ENCODE measurements at places on chromosomes 1 and 21.

GRCh38 chr1:101316256-101316655 lies 79.4 kb downstream of the S1PR1 start:
- no peak for DNase-seq

DNA sequence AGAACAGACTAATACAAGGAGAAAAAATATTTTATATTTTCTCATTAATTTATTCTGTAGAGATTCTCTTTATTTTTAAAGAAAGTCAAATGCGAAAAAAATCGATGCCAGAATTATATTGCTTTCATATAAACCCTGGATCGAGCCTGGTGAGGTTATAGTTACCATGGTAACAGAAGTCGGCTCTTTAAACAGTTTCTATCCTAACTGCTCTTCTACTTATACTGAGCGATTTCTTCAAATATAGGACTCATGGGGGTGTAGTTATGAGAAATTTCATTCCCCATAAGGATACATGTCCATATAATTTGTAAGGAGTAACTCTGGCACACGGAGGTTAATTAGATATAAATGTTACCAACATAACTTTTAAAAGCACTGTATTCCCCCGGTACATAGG lies 973.5 kb upstream of the NCAM2 start:
- no peak for DNase-seq

DNA sequence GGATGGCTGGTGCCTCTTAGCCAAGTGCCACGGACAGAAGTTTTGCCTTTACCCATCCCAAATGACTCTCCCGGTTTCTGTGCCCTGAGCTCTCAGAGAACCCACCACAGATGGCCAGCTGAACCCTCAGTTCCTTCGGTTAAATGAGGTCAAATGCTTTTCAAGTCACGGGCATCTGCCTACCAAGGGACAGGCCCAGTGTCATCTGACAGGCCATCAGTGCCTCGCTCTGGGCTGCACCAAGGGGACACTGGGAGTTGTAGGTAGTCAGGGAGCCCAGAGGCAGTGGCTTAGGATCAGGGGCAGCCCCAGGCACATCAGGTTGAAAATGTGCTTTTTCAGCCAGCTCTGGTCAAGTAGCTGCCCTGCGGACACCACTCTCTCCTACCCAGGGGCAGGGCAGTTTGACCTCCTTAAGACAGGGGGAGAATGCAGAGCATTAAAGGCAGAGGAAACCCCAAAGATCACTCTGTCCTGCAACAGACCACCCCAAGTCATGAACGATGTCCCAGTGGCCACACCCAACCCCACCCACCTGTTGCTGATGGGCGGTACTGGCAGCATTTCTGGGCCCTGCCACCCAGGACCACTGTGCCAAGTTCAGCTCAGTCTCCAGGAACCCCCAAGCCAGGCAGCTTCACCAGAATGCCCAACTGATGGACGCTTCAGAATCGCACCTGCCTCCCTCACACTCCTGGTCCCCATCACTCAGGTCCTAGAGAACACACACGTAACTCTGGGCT lies 60.7 kb downstream of the CASZ1 start:
- no peak for DNase-seq

DNA sequence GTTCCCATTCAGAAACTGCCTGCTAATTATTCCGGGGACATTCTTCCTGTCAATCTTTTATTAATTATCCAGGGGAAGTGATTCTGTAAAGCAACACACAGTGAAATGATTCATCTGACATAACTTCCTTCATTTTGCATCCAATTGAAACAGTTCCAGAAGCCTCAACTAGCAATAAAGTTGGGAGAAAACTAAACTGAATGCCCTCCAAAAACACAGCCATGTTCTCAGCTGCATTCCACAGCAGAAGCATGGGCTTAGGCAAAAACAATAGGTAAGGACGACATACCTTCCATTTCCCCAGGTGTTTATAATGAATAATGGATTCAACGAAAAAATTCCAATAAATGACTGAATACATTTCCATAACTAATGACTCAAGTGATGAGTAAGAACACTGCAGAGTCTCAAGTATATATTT lies 36.9 kb upstream of the TARBP1 start:
- DNase-seq, result no peak

GRCh38 chr1:175405766-175406165 lies 213.2 kb upstream of the KIAA0040 start:
- no peak for DNase-seq

- no peak for DNase-seq
These were observed 275.7 kb upstream of the C1orf174 start for GRCh38 chr1:4175566-4176405.

GRCh38 chr1:7042322-7043190 lies 257.3 kb downstream of the CAMTA1 start:
- DNase-seq, result no peak
